ENCODE measurements at places on chromosomes 6 and 20.

GRCh38 chr6:33192671-33193602 is 670 bp upstream of the COL11A2 start:
- no peak for DNase-seq

- no peak for DNase-seq
Measured at GRCh38 chr6:92176666-92177065, 1242.7 kb downstream of the EPHA7 start.

- DNase-seq, result no peak
Measured at GRCh38 chr6:162640756-162641155, 86.8 kb downstream of the PRKN start.

GRCh38 chr20:11912013-11912658 is 5.6 kb upstream of the BTBD3 start:
- no peak for DNase-seq

DNA sequence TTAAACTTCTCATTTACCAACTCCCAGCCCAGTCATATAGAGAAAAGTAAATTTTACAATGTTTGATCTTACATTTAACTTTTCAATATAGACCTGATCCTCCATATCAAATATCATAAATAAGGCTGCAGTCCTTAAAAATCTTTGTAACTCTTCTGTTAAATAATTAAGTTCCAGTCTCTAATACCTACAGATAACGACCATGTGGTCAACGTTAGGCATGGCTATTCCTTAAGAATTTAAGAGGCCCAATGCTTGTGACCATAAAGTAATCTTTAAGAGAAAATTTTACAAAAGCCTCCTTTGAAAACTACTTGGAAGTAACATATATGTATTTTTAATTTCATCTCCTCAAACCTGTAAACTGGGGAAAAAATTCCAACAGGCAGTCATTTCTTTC is 1.6 kb downstream of the FBXO5 start:
- no peak for DNase-seq

GRCh38 chr20:60050193-60050947 is 92.1 kb downstream of the CDH26 start:
- DNase-seq, result no peak

All from breast epithelium (tissue), 4 donors.